Glutamatergic neuron (in vitro differentiated cells): ENCODE measurements at places on chromosomes 4 and X. TPM values are rescaled to one million over a fixed set of nuclear protein-coding genes. Genes with fewer than 3 reads are reported as not detected.

- no peak for DNase-seq
Observed at GRCh38 chr4:181289198-181289597, 954.0 kb upstream of the TENM3 start.

- DNase-seq = no peak
Observed at GRCh38 chr4:81807386-81807785, 335.7 kb upstream of the RASGEF1B start.

DNA sequence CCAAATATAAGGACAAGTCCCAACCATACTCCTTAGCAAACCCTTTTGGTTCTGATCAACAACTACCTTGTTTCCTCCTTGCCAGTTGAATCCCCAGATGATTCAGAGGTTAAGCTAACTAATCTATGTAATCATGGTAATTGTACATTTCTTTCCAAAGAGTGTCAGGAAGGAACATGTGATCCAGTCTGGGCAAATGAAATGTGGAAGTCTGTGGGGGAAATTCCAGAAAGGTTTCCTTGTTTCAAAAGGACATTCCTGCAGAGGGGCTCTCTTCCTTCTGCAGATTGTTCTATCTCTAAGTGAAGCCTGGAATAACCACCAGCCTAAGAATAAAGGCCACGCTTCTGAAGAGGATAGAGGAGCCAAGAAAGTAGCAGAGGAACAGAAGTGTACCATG is 7.0 kb downstream of the PRSS12 start:
- no peak for DNase-seq

The TCP11X2 gene
- 3.7 TPM for total RNA-seq

The PPP4R3C gene
- not detected for total RNA-seq

The SYNPO2 gene
- 2.9 TPM for total RNA-seq

The NCAPG gene
- total RNA-seq = 6.0 TPM
